ENCODE measurements at places on chromosomes 16 and 17.

DNA sequence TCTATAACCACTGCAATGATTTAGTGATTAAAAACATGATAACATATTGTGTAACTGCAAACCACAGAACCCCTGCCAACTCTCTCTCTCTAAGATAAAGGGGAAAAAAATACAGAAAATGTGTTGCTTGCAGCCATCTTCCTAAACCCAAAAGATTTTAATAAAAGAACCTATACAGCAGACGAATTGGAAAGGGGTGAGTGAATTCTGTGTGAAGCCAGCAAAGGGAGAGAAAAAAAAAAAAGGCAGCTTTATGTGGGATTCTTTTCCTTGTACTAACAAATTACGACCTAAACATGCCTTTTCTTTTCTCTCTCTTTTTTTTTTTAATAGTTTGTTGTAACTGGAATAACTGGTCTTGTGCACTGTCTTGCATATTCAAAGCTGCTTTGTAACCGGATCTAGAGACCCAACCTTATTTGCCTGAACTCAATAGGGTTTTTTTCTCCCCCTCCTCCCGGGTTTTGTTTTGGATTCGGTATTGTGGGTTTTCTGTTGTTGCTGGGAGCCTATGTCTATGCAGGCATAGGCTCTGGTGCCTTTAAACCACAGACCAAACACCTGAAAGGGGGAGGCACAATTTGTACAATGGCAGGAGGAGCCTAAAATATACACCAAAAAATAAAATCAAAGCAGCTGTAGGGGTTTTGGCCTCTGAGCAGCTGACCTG lies 7.0 kb upstream of the ZFHX3 start:
- DNase-seq = no peak

DNA sequence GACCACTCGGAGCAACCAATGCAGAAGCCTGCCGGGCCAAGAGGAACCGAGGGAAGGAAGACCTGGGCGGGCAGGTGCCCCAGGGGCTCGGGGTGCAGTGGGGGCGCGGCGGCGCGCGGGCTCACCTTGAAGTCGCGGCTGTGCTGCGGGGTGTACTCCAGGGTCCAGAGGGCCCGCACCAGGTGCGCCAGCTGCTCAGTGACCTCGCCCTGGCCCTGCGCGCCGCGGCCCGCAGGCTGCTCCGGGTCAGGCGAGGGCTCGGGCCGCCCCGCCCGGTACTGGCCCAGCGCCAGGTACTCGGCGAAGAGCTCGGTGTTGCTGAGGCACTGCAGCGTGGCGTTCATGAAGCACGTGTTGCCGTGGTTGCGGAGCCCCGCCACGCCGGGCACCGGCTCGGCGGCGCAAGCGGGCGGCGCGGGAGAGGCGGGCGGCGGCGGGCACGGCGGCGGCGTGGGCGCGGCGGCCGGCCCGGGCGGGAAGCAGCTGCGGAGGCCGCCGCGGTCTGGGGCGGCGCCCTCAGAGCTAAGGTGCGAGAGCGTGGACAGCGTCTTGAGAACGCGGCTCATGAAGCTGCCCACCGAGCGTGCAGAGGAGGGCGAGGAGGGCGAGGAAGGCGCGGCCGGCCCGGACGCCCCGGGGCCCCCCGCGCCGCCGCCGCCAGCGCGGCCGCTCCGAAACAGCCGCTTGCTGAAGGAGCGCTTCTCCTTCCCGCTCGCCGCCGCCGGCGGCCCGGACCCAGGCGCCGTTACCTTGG lies 562 bp downstream of the USP31 start:
- DNase-seq = peak; percentile 63

- DNase-seq = peak; percentile 72
Observed at GRCh38 chr16:813204-813915, 12.8 kb upstream of the GNG13 start.

GRCh38 chr17:68133346-68134045 lies 98.0 kb downstream of the KPNA2 start:
- DNase-seq = no peak

- DNase-seq = no peak
Observed at GRCh38 chr17:40707745-40708144, 4.2 kb upstream of the KRT24 start.

DNA sequence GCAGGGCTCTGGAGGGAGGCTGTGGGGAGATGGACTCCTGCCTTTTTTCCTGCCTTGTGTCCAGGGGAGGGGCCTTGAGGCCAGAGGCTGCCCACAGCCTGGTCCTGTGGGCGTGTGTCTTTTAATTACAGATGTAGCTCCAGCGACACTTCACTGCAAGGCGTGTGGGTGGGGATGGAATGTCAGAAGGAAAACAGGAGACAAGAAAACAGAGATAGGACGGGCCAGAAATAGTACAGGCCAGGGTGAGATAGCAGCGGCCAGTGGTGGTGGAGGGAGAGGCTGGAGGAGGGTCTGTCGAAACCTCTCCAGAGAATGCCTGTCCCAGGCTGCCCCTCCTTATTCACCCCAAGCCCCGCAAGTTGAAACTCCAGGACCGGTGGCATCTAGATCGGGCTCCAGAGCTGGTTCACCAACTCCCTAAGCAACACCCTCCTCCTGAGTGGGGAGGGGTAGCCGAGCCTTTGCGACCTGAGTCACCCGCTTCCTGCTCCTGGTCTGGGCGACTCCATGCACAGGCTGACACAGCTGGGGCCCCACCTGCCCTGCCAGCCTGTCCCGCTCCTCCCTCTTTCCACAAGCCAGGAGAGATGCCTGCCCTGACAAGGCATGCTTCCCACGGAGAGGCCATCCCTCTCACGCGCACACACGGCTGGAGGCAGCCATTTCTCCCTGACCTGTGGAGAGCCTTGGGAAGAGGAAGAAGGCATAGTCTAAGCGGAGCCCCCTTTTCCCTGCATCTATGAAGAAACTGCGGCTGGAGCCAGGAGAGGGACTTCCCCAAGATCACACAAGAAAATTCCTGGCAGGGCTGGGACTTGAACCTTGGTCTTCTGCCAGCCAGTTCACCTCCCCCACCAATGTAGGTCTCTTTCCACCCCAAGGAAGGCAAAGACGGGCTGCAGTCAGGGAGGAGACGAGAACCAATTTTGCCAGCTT lies 6.6 kb upstream of the JUP start:
- no peak for DNase-seq

GRCh38 chr17:68584581-68585303 lies 16.4 kb downstream of the FAM20A start:
- DNase-seq = no peak

- DNase-seq = no peak
Observed at GRCh38 chr16:58411736-58412614, 19.7 kb downstream of the GINS3 start.

DNA sequence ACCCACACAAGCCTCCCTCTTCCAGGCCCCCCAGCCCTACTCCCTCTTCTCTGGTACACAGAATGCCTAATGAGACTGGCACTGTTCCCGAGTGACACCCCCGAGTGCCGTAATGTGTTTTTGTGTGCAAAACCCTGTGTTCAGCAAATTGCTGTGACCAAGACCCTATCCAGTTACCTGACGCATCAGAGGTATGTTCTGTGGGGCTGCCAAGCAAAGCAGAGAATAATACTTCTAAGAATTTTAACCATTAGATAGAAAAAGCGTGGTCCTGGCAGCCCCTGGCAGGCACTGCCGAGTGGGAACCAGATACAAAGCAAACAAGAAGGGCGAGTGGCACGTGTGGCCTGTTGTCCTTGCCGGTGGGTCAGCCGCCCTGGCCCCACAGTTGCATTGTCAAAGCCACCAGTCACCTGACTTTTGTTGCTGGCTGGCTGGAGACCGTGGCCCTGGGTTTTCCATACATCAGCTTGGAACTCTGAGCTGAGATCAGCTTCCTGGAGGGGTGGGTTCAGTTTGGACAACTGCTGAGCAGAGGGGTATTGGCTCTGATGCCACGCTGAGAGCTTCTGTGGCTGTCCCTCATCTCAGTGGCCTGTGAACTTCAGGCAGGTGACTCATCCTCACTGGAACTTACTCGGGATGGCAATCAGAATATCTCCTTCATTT lies 69.1 kb upstream of the BRD7 start:
- DNase-seq = no peak

DNA sequence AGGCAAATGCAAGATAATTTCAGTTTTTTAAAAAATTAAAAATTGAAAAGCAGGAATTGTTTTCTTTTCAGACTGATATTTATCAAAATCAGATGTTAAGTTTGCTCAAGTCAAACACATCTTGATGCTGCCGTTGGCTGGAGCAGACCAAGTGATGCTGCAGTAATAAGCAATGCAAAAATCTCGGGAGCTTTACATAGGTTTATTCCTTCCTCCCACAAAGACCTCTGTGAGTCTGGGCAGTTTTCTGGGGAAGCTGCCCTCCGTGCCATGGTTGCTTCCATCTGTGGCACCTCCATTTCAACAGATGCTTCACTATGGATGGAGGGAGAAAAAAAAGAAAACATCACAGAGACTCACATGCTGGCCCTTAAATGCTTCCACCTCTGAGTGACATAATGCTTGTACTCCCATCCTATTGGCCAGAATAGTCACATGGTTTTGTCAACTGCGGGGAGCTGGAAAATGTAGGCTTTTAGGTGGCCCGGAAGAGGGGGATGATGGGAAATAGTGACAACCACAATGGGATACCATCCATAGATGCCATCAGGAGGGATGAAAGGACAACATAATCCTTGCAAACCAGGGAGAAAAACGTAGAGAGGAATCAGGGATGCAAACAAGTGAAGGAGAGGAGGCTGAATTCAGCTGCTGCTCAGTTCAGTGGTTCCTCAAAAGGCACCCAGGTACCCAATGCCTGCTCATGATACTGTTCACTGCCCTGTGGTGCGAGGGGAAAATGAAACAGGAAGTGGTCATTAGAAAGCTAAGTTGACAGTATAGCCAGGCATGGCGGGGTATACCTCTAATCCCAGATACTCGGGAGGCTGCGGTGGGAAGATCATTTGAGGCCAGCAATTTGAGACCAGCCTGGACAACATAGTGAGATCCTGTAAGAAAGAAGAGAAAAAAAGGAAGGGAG lies 13.5 kb upstream of the ERCC4 start:
- DNase-seq = no peak

GRCh38 chr16:86142801-86143236 lies 243.9 kb downstream of the IRF8 start:
- no peak for DNase-seq

DNA sequence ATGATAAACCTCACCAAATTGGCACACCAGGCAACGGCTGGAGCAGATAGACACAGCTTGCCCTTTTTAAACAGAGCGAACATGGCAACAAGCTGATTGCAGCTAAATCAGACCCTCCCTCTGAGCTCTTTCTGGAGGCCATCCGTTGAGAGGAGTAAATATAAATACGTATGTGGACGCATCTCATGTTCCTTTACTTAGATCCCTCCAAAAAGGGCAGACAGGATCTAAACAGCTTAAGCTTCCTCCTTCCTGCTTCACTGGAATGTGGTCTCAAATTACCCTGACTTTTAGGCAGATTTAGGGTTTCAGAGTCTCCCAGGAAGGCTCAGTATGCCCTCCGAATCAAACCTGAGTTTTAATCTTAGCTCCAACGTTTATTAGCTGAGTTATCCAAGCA lies 204.7 kb upstream of the GOT2 start:
- DNase-seq = no peak

DNA sequence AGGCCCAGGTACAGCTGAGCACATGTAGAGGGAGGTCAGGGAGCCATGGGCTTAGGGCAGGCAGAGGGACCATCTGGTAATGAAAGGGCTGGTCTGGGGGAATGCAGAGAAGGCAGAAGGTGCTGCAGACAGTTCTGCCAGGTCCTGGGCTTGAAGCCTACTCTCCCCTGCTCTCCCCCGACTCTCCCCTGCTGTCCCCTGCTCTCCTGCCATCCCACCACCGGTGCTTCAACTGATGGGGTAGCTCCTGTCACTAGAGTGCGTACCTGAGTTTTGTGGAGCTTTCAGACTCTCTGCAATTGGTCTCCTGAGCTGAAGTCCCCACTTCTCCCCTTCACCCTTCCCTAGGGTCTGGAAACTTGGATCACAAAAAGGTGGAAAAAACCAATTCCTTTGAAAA lies 37.3 kb upstream of the PHOSPHO1 start:
- DNase-seq = no peak

- no peak for DNase-seq
Observed at GRCh38 chr17:65268832-65269231, 131.7 kb downstream of the RGS9 start.

DNA sequence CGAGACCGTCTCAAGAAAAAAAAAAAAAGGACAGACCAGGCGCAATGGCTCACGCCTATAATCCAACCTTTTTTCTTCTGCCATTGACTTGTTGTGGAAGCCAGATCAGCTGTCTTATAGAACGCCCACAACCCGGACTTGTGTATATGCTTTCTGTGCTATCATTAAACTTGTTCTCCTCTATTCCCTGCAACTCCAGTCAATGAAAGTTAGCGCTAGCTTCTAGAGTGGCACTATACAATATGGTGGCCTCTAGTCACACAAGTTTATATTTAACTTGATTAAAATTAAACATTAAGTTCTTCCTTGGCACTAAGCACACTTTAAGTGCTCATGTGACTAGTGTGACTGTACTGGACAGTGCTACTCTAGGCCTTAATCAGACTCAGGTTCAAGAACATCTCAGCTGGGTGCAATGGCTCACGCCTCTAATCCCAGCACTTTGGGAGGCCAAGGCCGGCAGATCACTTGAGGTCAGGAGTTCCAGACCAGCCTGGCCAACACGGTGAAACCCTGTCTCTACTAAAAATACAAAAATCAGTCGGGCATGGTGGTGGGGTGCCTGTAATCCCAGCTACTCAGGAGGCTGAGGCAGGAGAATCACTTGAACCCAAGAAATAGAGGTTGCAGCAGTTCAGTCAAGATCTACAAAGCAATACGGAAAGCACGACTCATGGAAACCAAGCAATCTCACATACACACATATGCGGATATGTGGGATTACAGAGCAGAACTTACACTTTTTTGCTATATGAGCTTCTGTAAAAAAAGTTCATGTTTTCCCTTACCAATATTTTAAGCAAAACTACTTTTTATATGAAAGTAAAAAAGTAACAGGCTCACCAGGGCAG lies 18.8 kb upstream of the GLG1 start:
- peak; percentile 28 for DNase-seq

GRCh38 chr16:53503991-53504663 lies 1.1 kb upstream of the AKTIP start:
- DNase-seq = peak; percentile 29

DNA sequence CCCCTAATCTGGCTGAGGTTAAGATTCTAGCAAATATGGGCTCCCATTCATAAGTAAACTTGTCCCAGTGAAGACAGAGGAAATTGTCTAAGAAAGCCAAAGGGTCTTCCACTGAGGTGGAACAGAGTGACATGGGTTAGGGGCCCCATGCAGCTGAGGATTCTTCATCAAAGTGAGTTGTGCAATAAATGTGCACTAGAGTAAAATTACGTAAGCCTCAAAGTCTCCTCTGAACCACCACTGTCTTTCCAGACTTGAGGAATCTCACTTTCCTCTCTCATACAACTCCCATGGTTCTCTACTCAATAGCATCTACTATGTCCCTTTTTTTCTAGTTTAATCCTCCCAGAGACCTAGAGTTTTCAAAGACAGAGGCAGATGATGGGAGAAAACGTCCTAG lies 132.4 kb downstream of the CA10 start:
- no peak for DNase-seq

All from activated T-cell treated with anti-CD3 and anti-CD28 coated beads, Interleukin-2, amount 50 U/mL, for 72 hours (primary cell).